Activated naive CD4-positive, alpha-beta T cell treated with Interleukin-2 at 50 U/mL for 16 hours (primary cell): ENCODE measurements at places on chromosomes 11 and 22.

DNA sequence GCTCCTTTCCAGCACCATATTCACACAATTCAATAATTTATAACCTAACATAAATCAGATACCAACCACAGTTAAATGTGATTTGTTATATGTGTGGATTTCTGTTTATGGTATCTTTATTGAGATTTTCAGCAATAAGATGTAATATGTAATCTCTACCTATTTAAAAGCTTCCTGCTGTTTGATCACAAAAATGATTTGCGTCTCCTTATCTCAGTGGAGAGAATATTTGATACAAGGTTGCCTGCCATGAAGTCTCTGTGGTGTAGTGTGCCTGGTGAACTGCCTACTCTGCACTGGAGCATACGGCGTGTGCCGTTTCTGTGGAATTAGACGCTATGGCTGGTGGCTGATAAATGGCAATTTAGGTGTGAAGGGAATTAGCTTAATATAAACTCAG is 741.1 kb downstream of the NELL1 start:
- no peak for DNase-seq

DNA sequence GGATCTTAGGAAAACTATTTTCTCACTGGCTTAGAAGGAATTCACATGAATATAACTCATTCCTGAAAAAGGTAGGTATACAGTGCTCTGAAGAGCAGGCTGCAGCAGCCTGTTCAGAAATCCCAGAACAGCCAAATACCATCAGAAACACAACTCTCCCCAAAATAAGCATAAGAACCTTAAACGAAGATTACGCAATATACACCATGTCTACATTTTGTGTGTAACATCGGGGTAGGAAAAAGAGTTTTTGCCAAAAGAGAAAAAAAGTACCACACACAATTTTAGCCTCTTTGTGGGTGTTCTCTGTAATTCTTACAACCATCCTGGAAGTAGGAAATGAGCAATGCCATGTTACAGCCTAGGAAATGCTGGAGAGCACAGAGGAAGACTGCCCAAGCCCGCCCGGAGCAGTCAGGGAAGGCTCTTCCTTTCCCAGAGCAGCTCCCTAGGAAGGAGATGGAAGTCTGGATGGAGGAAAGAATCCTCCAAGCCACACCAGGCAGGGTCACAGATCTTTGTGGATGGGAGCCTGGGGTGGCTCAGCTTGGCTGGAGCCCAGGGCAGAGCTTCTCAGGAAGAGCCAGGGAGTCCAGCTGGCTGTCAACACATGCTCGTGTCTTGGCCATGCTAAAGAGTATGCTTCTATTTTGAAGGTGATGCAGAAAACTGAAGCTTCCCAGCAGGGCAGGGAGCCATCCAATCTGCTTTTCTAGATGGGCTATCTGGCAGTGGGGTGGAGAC is 49.7 kb upstream of the ARFGAP3 start:
- DNase-seq, result no peak

DNA sequence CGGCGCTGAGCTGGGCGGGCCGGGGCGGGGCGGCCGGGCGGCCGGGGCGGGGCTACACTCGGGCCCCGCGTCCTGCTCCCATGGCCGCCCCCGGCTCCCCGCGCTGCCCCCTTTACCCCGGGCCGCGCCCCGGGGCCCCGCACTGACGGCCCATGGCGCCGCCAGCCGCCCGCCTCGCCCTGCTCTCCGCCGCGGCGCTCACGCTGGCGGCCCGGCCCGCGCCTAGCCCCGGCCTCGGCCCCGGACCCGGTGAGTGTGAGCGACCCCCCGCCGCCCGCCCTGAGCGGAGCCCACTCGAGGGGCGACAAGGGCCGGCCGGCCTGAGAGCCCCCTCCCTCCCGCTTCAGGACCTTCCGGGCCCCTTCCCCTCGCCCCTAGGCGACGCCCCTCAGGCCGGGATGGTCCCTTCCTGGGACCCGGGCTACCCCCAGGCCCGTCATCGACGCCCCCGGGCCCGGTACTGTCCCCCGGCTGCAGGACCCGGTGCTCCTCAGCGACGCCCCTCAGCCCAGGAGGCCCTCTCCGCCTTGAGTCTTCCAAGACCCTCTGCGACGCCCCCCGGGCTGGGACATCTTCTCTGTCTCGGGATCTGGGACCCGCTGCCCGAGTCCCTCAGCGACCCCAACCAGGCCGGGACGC is at the start of gene KREMEN1:
TSS of gene KREMEN1 (plus strand) at position 57 of the 639 bp plus-strand sequence. CDS start at position 153, 96 bp downstream.
- DNase-seq, result no peak

- no peak for DNase-seq
Observed at GRCh38 chr11:92667486-92668152, 301.8 kb upstream of the MTNR1B start.

DNA sequence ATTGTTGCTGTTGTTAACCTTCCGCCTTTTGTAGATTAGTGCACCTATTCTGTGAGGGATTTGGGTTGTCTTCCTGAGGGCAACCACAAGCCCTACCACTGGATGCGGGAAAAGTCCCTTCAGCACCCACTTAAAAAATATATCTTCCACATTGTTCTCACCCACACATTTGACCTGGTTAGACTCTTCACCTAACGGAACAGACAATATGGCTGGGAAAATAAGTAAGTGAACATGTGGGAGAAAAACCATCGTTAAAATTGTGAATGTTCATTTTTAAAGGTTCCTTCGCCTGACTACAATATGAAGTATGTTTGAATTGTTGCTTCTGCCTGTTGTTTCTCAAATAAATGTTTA is 72.0 kb upstream of the MPEG1 start:
- DNase-seq, result no peak

- no peak for DNase-seq
Observed at GRCh38 chr22:33180356-33180755, 122.2 kb upstream of the SYN3 start.

- DNase-seq, result no peak
Observed at GRCh38 chr11:17475666-17476316, 854 bp downstream of the ABCC8 start.

GRCh38 chr22:38082986-38083710 is 836 bp downstream of the SLC16A8 start:
- DNase-seq, result no peak

- no peak for DNase-seq
Observed at GRCh38 chr11:88495836-88496235, 158.3 kb upstream of the CTSC start.

- no peak for DNase-seq
Observed at GRCh38 chr11:20452585-20452984, 65.1 kb downstream of the PRMT3 start.

GRCh38 chr22:27867085-27867952 is 51.7 kb downstream of the PITPNB start:
- DNase-seq, result no peak

DNA sequence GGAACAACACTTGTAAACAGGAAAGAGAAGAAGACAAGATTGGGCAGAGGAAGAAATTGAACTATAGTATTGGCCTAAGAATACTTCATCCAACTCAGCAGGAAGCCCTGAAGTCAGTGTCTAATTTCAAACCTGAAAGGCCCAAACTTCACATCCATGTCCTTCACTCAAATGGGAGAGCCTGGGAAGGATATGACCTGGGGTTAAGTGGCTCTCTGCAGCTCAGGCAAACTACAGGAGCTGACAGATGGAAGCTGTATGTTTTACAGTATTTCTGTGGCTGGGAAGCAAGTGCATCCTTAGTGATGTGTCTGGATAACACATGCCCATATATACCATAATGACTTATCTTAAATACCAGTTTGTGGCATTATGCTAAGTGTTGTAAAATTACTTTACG is 196.2 kb downstream of the SOX6 start:
- DNase-seq, result no peak

GRCh38 chr11:59208956-59209355 is 3.8 kb downstream of the MPEG1 start:
- DNase-seq, result peak; percentile 45

DNA sequence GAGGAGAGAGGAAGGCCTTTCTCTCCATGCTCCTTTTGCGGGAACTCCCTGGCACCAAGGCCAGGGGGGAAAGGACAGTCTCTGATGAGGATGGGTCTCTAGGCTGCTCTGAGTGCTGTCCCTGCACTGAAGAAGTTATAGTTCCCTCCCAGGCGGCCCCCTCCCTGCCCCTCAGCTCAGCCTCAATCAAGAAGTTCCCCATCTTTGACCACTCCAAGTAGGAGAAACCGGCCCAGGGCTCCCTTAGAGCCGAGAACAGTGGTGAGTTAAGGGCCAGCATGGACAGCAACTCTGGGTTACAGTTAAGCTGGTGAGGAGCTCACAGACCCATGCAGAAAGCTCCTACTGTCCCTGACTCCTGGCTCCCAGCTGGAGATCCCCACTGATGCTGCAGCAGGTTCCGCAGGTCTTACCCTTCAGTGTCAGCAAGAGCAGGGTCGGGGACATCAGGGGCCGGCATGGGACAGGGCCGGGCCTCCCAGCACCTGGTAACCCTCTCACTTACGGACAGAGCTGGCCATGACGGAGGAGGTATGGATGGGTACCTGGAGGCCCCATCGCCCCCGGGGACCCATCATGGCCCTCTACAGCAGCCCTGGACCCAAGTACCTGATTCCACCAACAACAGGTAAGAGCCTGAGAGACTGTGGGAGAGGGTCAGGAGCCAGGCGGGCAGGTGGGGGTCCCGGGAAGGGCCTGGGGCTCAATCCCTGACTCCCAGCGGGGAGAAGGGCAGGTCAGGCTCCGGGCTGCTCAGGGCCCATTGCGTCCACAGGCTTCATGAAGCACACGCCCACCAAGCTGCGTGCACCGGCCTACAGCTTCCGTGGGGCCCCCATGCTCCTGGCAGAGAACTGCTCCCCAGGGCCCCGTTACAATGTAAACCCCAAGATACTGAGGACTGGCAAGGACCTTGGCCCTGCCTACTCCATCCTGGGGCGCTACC is 4.2 kb downstream of the SCGB1C1 start:
- DNase-seq, result peak; percentile 1

GRCh38 chr11:108983636-108984420 is 319.0 kb downstream of the DDX10 start:
- no peak for DNase-seq

GRCh38 chr11:122394313-122394712 is 261.2 kb upstream of the UBASH3B start:
- DNase-seq, result no peak

DNA sequence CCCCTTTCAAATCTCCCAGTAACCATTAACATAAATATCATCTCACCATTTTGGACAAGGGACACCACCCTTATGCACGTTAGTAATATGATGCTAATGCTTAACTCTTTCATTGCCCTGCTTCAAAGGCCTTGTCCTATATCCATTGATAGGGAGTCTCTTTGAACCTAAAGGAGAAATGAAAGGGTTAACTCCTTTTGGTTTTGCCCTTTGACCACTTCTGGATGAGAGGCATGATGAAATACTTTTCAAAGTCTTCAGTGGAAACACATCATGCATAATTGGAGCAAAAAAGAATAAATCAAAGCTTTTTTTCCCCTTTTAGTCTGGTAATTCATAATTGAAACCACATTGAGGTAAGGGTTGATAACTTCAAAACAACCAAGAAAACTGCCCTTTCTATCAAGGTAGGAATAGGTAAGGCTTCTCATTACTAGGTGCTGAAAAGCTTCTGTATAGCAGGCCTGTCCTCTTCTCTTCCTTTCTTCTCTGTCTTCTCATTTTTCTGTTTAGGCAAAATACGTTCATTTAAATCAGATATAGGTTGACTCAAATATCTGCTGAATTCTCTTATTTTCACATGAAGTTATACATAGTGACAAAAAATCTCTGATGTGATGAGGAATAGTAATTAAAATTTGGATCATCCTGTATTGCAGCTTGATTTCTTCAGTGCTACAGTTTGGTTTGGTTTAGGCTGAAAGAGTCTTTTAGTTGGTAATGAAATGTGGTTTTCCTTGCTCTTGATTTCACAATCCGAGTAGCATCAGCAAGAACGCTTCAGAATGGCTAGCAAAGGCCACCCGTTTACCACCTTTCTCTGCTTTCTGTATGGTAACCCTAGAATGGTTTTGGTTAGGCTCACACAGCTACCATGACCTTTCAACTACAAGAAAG is 94.8 kb downstream of the EXT2 start:
- DNase-seq, result no peak

DNA sequence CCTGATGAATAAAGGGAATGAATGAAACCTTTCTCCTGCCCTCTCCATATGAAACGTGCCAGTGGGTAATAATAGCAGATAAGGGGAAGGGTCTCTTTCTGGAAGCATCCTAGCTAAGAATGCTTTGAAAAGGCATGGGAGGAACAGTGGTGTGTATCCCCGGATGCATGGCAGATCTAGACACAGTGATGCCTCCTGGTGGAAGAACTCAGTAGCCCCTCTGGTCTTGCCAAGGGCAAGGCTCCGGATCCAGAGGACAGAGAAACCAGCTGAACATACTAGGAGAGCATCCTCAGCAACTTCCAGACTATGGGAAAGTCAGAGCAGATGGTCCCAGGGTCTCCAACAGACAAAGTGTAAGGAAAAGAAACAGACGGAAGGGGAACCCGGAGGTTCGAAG is 6.4 kb downstream of the BAIAP2L2 start:
- no peak for DNase-seq

GRCh38 chr22:37212174-37212906 is at the start of gene SSTR3:
Gene SSTR3 (minus strand): TSS chr22:37212477. CDS start chr22:37207803, 4,674 bp downstream.
- no peak for DNase-seq

DNA sequence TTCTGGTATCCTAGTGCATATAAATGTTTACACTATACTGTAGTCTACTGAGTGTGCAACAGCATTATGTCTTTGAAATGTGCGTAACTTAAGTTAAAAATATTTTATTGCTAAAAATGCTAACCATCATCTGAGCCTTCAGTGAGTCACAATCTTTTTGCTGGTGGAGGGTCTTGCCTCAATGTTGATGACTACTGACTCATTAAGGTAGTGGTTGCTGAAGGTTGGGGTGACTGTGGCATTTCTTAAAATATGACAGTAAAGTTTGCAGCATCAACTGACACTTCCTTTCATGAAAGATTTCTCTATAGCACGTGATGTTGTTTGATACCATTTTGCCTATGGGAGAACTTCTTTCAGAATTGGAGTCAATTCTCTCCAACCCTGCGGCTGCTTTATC is 8.5 kb upstream of the CREBZF start:
- DNase-seq, result no peak

- DNase-seq, result no peak
Observed at GRCh38 chr11:130403271-130403804, 25.1 kb downstream of the ADAMTS8 start.

DNA sequence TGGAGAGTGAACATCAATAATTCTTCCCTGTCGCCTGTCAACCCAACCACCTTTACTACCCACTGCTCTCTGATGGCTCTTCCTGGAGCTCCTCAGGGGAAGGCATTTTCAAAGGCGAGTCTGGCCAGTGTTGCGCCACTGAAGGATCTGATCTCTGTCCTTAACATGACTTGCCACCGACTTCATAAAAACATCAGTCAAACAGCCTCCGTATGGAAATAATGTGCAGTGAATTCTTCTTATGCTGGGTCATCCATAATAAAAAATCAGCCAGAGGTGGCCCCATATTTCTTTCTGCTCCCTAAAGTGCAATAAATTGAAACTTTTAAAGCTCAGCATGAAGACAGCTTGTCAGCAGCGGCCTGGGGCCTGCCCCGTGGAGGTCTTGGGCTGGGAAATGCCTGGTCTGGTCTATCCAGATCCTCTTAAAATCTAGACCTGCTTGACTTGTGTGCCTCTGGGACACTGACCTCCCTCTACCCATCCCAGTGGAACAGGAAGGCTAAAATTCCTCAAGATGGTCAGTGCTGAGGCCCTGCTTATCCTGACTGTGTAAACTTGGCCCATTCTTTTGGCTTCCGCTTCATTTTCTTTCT is 199.5 kb downstream of the MYO18B start:
- no peak for DNase-seq

- DNase-seq, result no peak
Observed at GRCh38 chr11:17905477-17905876, 107.4 kb downstream of the SERGEF start.
